Activated T-cell treated with anti-CD3 and anti-CD28 coated beads, Interleukin-2, amount 50 U/mL, for 48 hours (primary cell): ENCODE measurements at places on chromosomes 4 and X.

GRCh38 chrX:42465821-42466220 is 312.1 kb downstream of the PPP1R2C start:
- no peak for DNase-seq

- DNase-seq: no peak
Measured at GRCh38 chr4:4981427-4981826, 37.8 kb downstream of the CYTL1 start.

- no peak for DNase-seq
Measured at GRCh38 chrX:17052210-17052609, 105.8 kb downstream of the REPS2 start.

GRCh38 chr4:122621016-122621507 is at the start of gene IL21:
Gene IL21 (minus strand): TSS chr4:122621066. CDS start chr4:122621011, 55 bp downstream.
- no peak for DNase-seq

DNA sequence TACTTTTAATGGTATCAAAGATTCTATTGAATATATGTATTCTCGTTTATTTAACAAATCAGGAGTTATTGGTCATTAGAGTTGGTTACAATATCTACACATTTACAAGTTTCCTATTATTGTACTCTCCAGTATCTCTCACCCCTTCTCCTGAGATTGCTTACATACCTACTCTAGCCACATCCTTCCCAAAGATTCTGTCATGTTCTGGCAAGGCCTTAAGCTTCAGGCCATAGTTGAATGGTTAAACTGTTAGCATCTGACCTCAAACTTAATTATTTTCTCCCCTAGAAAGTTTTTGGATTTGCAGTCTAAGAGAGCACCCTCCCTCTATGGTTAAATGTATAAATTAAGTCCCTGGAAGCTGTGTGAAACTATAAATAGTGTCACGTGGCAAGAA is 784.2 kb downstream of the GLUD2 start:
- DNase-seq: no peak

GRCh38 chrX:68876731-68877130 is 47.9 kb downstream of the EFNB1 start:
- no peak for DNase-seq

DNA sequence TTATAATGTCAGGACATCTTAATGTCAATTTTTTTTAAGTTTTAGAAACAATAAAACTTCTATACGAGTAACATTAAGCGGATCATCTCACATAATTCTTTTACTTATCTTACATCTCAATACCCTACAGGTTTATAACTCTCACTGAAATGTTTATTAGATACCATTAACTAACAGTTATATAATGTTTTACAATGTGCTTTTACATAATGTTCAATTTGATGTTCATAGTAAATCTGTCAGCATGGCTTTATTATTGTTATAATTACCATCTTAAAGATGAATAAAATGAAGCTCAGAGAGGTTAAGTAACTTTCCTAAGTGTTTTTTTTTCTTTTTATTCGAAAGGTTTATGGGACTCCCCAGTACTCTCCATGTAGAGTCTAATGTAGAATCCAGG is 33.9 kb upstream of the WDFY3 start:
- DNase-seq: no peak

- no peak for DNase-seq
Measured at GRCh38 chrX:11725631-11726442, 32.2 kb upstream of the MSL3 start.

DNA sequence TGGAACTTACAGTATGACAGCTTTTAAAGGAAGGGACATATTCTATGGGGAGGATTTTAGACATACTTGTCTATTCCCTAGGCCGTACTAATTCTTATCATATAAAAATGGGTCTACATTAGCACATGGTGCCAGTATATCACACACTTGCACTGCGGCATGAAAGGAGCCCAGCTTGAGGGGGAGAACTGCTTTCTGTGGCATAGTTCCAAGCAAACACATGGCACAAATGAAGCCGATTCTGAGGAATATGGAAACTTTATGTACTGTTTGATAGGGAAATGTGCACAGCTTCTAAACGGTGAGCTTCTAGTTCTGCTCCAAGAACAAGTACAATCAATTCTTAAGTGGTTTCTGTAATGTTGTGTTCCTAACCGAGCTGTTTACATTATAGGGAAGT is 675.6 kb upstream of the FTHL17 start:
- DNase-seq: no peak

DNA sequence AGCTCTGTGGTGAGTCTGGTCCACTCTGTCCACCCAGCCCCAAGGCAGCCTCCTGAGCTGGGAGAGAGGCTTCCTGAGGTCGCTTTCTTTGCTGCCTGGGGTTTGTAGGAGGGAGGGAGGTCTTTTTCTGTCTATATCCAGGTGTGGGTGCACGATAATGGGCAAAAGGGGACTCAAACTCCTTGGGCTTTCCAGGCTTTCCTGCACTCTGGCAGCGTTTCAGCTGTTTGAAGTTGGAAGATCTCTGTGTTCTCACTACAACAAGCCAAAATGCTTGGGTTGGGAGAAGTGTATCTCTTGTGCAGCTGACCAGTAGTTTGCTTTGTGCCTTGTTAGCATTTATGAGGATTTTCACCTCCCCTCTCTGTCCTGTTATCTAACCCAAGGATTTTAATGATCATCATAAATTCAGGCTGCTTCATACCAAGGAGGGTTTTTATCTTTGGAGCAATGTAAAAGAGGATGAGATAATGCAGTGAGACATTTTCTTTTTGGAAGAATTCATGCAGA is 126.3 kb downstream of the REPS2 start:
- DNase-seq: no peak

- no peak for DNase-seq
Measured at GRCh38 chr4:7343950-7344349, 90.8 kb downstream of the PSAPL1 start.

DNA sequence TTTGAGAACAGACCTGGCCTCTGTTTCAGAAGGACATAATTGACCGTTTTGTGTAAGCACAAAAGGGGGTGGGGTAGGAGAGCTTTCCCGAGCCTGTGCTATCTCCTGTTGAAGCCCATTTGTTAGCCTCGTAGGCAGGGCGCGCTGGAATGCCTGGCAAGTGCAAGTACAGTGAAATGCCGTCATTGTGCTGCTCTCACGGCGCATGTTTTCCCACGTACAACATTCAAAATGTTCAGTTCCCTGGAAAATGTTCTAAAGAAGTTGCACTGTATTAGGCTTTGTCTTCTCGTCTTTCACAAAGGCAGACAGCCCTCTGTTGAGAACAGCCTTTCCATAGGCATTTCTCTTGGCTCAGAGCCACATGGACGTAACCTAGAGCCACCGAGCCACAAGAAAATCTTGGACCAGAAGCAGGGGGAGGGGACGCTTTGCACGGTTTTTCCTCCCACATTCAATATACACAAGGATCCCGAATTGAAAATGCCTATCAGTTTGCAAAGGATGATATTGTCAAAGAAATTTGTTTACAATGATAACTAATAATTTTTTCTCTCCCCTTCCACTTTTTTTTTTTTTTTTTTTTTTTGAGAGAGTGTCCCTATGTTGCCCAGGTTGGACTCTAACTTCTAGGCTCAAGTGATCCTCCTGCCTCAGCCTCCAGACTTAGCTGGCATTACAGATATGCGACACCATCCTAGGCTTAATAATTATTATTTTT is 54.6 kb upstream of the RAPGEF2 start:
- DNase-seq: no peak

DNA sequence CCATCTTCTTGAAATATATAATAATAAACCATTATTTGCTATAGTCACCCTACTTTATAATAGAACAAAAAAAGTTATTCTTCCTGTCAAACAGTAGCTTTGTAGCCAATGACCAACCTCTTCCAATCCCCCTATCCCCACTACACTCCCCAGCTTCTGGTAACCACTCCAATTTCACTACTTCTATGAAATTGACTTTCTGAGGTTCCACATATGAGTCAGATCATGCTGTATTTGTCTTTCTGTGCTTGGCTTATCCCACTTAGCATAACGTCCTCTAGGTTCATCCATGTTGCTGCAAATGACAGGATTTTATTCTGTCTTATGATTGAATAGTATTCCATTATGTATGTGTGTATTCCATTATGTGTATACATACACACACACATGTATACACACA is 809.7 kb upstream of the NDST4 start:
- no peak for DNase-seq

- no peak for DNase-seq
Measured at GRCh38 chr4:139734201-139734874, 68.7 kb downstream of the MGST2 start.

DNA sequence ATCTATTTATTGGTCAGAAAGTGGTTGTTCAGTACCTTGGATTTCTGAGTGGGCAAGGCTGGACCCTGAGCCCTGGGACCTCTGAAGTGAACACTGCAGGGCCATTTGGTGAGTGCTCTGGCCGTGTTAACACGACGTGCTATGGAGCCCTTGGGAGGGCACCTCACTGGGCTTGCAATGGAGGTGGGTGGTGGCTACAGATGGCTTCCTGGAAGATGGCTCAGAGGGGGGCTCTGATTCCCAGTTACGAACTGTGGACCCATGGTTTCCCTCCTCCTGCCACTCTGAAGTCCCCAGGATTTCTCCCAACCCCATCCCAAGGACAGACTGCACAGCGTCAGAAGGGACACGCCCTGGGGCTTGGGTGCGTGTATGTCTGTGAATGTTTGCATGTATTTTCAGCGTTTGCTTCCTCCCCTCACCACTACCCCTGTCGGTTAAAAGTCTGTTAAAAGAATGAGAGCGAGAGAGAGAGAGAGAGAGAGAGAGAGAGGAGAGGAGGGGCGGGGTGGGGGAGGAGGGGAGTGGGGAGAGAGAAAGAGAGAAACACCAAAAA is 3.7 kb upstream of the RHOH start:
- peak; percentile 58 for DNase-seq

- no peak for DNase-seq
Measured at GRCh38 chr4:104345598-104346242, 149.0 kb downstream of the CXXC4 start.

GRCh38 chr4:184293552-184293951 is 75.9 kb upstream of the ENPP6 start:
- no peak for DNase-seq

- no peak for DNase-seq
Measured at GRCh38 chrX:8971116-8971515, 62.8 kb downstream of the FAM9B start.

GRCh38 chrX:123525123-123525725 is 207.6 kb downstream of the THOC2 start:
- DNase-seq: no peak

- no peak for DNase-seq
Measured at GRCh38 chr4:123848606-123849005, 452.0 kb downstream of the SPRY1 start.

- DNase-seq: no peak
Measured at GRCh38 chrX:150615356-150615755, 46.9 kb downstream of the MTM1 start.

- no peak for DNase-seq
Measured at GRCh38 chr4:38071801-38072431, 111.7 kb downstream of the PTTG2 start.
